ENCODE measurements at places on chromosomes 1 and 21.

- no peak for DNase-seq
Measured at GRCh38 chr21:36478207-36478701, 1.7 kb downstream of the CLDN14 start.

- DNase-seq = no peak
Measured at GRCh38 chr1:179955287-179955680, 674 bp downstream of the CEP350 start.

DNA sequence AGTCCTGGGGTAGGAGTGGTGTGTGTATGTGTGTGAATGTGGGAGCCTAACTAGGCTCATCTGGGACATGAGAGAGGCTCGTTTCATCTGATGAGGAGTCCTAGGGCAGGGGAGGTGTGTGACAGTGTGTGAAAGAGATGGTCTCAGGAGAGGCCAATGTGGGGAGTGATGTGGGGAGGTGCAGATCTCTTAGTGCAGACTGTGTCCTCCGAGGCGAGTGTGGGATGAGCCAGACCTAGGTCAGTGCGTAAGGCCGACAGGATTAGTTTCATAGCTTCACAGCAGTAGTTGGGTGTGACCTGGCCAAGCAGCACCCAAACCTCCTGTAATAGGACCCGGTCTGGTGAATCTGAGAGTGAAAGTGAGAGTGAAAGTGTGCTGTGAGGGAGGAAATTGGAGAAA, 94.7 kb downstream of the LIPI start:
- DNase-seq = no peak

- no peak for DNase-seq
Measured at GRCh38 chr1:210455840-210456603, 127.3 kb downstream of the HHAT start.

- DNase-seq = no peak
Measured at GRCh38 chr1:119516680-119517079, 9.7 kb downstream of the HSD3B1 start.

- no peak for DNase-seq
Measured at GRCh38 chr1:27526569-27527222, 36.7 kb upstream of the WASF2 start.

DNA sequence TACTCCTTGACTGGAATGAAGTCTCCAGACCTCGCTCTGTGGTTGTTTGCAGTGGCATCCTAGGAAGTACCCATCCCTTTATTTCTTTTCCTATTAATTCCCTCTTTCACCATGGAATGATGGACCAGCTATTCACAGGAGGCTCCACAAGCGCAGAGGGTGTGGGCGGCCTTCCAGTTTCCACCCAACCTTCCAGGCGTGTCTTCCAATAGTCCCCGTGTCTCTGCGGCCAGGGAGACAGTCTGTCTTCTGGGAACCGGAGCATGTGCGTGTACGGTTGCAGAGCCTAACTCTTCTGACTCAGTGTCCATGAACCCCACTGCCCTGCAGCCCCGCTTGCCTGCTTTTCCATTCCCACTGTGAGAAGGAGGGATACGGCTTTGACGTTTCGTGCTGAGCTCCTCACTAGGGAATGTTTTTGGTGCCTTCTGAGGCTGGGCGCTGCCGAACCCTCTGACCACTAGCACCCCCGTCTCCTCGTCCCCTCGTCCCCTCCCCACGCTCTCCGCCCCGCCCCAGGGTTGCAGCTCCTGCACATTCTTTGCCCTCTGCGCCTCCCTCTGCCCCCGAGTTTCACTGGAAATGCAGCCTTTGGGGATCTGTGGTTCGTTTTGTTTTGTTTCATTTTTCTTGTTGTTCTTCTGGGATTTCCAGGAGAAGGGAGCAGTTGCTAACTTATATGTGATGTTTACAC, 26.3 kb upstream of the FAM3B start:
- no peak for DNase-seq

DNA sequence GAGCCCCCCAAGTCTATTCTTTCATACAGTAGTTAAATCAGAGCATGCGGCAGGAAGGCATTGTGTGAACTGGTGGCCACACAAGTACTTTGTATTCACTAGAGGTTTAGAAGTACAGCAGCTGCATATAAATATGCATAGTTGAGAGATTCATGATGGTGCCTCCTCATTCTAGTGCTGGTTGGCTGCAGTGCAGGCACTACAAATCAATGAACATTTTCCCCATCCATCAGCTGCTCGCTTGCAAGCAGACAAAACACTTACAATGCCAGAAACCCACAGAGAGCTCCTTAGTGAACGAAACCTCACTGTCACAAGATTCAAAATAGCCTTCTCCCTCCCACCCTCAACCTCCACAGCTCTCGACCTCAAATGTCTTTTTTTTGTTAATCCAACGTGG, 726.2 kb downstream of the USP25 start:
- DNase-seq = no peak

GRCh38 chr1:243796016-243796415, 54.0 kb downstream of the AKT3 start:
- DNase-seq = no peak

- DNase-seq = no peak
Measured at GRCh38 chr1:163414778-163415177, 93.0 kb downstream of the NUF2 start.

DNA sequence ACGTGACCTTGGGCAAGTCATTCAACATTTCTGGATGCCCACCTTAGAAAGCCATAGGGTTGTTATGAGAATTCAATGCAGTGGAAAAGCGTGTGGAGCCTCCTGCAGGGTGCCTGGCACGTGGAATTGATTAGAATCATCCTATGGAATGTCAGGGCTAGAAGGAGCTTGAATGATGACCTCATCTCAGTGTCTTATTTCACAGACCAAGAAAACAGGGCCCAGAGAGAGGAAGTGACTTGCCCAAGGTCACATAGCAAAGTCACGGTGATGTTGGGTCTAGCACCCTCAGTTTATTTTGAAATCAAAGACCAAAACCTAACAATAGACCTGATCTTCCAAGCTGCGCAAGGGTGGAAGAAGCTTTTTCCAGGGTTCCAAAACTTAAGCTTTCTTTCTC, 6.0 kb downstream of the TRABD2B start:
- DNase-seq = no peak

DNA sequence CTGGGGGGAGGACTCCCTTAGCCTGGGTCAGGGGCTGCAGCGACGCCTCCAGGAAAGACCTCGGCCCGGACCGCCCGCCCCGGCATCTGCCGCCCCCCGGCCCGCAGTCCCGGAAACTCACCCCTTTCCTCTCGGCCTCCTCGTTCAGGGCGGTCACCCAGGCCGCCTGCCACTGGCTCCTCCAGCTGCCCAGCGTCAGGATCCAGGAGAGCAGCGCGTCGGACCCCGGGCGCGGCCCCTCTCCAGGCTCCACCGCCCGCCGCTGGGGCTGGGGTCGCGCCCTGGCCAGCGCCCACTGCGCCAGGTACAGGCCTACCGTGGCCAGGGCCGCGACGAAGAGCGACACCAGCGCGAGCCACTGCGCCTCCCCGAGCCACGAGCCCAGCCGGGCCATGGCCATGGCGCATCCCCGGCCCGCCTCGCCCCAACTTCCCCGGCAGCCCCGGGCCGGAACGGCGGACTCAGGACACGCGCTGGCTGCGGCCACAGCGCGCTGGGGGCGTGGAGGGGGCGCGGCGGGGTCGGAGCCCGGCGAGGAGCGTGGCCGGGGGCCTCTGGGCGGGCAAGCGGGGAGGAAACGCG, 478 bp downstream of the C2CD2 start:
- DNase-seq = no peak

GRCh38 chr1:36645867-36646266, 163.2 kb upstream of the CSF3R start:
- no peak for DNase-seq

- no peak for DNase-seq
Measured at GRCh38 chr1:30586671-30587070, 136.7 kb downstream of the MATN1 start.

DNA sequence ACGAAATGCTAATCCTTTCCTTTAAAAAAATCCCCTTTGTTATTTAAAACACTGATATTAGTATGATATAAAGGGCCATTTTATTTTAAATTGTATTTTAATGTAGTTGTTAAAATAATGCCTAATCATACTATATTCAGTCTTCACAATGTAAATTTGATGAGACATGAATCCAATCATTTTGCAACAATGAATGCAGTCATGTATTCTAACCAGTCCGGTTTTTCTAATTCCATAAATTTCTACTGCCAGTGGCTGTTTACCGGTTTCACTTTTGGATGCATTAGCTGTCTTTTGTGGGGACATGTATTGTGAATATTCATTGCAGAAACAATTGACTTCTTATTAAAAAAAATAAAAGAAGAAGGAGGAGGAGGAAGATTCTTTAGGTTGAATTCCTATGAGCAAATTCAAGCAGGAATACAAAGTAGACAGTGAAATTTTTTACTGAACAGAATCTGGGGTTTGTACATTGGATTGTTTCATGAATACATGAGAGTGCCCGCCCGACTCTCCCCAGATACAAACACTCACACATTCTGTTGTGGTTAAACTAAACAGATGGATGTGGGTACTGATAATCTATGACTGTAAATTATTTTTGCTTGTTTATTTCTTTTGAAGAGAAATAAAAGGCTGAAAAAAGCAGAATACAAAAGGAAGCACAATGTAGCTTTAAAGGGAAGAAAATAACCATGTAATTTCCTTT, 624.8 kb upstream of the PTBP2 start:
- no peak for DNase-seq

DNA sequence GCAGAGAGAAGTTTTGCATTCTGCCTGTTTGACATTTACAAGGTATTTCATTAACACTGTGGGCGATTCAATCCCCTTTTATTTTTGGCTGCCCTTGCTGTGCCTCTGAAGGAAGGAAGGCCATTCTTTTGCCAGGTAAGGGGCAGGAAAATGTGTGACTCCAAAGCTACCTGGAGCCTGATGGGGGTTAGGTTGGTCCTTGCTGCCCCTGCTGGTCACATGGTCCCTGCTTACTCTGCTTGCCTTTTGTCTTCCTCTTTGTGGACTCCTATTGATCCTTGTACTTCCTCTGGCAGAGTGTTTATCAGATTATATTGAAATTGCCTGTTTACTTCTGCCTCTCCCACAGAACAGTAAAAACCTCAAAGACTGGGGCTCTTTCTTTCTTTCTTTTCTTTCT, 65.7 kb downstream of the ST6GALNAC3 start:
- no peak for DNase-seq

DNA sequence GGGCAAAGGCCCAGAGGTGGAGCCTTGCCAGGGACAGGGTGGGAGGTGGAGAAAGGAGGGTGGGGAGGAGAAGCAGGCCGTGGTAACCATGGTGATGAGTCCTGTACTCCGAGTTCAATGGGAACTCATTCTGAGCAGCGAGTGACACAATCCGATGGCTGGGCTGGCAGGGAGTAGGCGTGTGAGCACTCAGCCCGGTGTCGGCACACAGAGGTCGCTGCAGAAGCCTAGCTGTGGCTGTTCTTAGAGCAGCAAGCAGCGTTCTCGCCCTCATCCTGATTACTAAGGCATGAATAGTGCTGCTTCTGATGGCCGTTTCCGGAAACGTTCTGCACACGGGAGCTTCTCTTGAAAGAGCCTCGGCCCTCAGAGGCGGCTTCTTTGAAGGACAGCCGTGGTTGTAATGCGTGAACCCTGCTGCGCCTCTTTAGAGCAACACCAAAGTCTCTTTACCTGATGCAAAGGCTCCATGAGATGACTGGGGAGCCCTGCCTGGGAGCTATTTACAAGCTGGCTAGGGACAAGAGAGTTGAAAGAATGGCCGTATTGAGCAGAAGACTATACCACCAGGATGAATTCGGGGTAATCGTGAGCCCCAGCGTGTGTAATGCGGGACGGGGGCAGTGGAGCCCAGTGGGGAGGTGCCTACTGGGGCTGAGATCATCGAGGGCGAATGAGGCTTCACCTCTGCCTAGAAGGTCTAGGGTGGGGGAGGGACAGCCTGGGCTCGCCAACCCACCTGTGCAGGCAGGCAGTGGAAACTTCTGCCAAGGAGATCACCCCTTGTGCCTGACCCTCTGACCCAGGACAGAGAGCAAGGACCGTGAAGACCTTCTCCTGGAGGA, 72.8 kb upstream of the PAX7 start:
- DNase-seq = no peak

DNA sequence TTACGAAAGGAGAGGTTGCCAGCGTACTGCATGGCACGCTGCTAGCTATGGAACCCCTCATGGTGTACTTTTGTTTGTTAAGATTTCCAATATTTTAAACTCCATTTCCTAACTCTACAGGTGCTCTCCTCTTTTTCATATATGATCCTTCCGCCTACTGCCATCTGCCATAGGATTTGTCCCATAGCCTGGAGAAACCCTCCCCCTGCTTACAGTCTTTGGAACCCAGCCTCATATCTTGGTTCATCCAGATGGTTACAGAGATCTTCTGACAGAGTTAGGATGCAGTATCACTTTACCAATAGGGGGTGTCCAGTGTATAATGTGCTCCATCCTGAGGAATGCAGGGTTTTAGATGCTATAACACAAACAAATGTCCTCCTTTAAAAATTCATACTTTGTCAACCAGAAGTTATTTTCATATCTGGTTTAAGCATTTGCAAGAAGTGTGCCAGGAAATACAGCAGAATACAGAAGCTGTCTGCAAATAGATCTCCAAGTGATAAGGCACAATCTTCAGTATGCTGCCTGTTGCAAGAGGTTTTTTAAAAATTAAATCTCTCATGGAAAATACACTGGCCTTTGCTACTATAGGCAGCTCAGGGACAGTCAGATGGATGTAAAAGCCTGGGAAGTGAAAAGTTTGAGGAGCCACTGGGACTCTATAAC, 377.8 kb downstream of the KCNH1 start:
- no peak for DNase-seq

GRCh38 chr1:37629008-37629407, 5.7 kb downstream of the RSPO1 start:
- DNase-seq = no peak

DNA sequence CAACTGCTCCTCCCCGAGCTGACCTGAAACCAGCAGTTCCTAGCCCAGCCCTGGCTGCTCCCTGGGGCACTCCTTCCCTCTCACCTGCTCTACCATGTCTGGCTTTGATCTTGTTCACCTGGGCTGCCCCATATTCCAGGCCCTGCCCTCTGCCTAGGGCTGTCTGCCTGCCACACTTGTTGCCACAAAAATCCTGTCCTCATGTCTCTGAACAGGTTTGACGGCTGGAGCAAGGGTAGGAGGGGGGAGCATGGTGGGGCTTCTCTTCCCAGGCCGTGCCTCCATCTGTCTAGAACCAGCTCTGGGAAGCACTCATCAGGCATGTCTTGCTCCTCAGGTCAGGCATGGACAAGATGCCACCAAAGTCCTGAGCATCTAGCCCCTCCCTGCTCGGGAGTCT, 44.3 kb upstream of the WNT2B start:
- no peak for DNase-seq

- no peak for DNase-seq
Measured at GRCh38 chr1:117697220-117697781, 91.5 kb downstream of the TENT5C start.

- DNase-seq = no peak
Measured at GRCh38 chr1:217333939-217334338, 297.0 kb downstream of the GPATCH2 start.

Data from AML-193 (cell line).